HS-5 (cell line): ENCODE measurements at places on chromosomes 16 and 17.

- DNase-seq = no peak
These were observed 13.5 kb downstream of the PRCD start for GRCh38 chr17:76553178-76553908.

- DNase-seq = no peak
These were observed 774 bp upstream of the MAF start for GRCh38 chr16:79601092-79601930.

- DNase-seq = no peak
These were observed 30.5 kb upstream of the SLC5A10 start for GRCh38 chr17:18921485-18921884.

- DNase-seq = peak; percentile 34
These were observed 178.3 kb downstream of the MRTFB start for GRCh38 chr16:14249291-14250032.

DNA sequence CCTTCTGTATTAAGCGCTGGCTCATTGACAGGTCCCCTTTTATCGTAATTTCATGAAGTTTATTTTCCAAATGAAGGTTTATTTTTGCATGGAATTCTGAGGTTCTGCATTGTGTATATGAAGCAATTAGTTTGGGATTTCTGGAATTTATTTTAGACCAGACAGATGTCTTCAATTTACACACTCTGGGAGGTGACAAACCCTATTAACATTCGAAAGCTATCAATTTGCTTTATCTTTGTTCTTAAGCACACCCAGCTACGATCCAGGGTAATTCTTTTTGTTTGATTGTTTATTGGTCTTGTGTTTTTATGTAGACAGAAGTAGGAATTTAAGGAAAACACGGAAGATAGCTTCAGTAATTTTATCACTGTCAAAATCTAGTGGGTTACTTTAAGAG is 264.6 kb downstream of the HS3ST3A1 start:
- no peak for DNase-seq

DNA sequence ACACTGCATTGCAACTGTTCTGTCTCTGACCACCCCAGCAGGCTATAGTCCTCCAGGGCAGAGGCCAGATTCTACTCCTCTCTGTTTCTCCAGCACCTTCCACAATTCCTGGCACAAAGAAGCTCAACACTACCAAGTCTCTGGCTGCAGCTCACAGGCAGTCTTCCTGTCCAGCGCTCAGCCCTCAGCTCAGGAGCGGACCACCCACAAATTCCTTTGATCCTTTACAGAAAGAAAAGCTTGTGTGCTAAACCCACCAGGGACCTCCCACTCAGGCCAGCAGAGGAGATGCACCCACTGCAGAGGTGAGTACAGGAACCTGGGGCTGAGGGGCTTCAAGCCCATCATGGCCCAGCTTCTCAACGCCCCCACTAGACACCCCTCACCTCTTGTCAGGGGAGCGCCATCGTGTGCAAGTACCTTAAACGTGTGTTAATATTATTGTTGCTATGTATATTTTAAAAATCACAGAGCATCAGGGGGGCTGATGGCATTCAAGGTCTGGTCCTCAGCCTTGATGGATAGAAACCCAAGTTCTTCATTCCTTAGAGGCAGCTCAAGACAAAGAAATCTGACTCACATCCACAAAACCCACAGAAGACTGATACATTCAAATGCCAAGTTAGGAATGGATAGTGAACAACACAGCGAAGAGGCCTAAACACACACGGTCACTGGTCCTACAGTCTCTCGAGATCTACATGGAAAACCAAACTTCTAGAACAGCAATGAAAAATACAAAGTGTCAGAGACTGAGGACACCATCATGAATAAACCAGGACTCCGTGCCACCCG is 8.4 kb downstream of the HSDL1 start:
- DNase-seq = no peak

GRCh38 chr17:29167393-29168078 is 12.7 kb downstream of the MYO18A start:
- no peak for DNase-seq

- DNase-seq = no peak
These were observed 295.5 kb upstream of the EEF2KMT start for GRCh38 chr16:5393070-5393469.

DNA sequence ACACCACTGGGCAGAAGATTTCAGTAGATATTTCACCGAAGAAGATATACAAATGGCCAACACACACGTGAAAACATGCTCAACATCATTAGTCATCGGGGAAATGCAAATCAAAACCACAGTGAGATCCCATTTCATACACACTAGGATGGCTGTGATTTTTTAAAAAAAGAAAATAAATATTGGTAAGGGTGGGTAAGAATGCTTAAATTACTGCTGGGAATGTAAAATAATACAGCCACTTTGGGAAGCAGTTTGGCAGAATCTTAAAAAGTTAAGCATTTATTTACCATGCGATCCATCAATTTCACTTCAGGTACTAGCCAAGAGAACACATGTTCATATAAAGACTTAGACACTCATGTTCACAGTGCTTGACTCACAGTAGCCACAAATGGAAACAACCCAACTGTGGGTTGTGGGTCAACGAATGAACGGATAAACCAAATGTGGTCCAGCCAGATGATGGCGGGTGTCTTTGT is 6.5 kb upstream of the C16orf74 start:
- DNase-seq = peak; percentile 37

GRCh38 chr17:16040710-16041251 is 41.2 kb downstream of the TTC19 start:
- DNase-seq = peak; percentile 10

- DNase-seq = no peak
These were observed 2.9 kb downstream of the ARHGEF15 start for GRCh38 chr17:8312726-8313600.

DNA sequence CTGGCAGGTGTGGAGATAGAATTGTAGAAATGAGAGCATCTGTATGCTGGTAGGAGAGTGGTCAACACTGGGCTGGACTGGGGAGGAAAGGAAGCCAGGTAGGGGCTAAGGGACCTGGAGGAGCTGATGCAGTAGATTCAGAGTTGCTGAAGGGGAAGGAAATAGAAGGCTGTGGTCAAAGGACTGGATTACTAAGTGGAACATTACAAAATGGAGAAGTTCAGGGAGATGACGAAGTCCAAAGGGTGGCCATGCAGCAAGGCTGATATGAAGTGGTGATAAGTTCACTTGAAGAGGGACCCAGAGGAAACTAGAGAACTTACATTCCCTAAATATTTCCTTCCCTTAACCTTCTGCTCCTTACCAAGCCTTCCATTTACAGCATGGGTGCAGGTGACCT is 8.6 kb upstream of the CCL2 start:
- DNase-seq = no peak

DNA sequence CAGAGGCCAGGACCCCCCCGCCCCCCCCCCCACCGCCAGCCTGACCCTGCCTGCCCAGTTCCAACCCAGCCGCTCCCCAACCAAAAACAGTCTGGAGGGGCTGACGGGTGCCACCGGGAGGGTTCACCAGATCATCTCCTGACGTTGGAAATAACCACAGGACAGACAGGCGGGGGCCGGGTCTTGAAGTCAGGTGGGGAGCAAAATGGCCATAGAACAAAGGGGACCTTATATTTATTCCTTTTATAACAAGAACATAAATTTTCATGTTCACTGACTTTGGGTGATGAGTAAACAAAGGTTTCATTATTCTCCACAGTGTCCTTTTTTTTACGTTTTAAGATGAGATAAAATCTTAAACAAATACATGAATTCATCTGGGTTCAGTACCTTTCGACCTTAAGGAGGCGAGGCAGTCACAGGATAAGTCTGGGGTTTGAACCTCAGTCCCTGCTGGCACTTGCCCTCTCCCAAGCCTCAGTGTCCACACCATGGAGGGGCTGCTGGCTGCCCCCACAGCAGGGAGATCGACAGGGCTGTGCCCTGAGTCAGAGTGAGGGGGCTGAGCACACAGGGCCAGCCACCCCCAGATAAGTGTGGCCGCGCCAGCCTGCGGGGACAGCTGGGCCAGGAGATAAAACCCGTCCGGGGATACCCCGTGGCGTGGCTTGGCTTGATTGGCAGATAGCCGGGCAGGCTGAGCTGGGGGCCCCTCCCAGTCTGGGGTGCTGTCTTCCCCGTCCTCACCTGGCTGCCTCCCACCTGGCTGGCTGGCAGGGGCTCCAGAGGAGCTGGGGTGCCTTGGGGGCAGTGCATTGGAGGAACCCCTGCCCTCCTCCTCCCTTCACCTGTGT is 15.0 kb downstream of the SLC7A5 start:
- no peak for DNase-seq

- no peak for DNase-seq
These were observed 15.7 kb upstream of the MSI2 start for GRCh38 chr17:57240648-57241047.

GRCh38 chr16:53090591-53091411 is 36.0 kb downstream of the CHD9 start:
- no peak for DNase-seq
